ENCODE measurements at places on chromosomes 1 and 21.

DNA sequence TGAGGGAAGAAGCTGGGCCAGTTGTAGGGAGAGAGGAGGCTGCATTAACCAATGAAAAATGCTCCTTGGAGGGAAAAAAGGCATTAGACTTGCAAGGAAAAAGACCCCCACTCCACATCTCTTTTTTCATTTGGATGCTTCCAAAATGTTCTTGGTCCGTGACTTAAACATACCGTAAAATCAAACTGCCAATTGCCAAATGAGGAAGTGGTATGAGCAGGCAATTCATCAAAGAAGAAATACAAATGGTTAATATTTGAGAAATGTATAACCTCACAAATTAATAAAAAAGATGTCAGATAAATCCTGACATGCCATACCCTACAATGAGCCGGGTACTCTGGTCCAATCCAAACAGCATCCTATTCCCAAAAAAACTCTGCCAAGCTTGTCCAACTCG is 30.6 kb downstream of the KANK4 start:
- DNase-seq: no peak

DNA sequence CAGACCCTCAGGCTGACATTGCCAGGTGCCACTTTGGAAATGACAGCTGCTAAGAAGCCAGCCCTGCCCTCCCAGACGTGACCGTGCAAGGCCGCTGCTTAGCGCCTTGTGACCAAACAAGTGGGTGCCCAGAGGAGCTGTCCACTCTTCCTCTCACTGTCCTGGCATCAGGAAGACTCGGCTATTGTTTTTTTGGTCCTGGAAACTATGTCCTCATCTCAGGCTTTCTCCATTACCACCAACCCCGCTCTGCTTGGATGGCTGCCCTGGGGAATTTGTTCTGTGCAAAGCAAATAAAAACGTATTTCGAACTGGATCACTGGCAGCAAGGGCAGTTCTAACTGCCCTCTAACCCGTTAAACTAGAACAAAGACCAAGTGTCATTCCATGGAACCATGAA is 13.7 kb upstream of the TENT5C start:
- DNase-seq: peak; percentile 53

DNA sequence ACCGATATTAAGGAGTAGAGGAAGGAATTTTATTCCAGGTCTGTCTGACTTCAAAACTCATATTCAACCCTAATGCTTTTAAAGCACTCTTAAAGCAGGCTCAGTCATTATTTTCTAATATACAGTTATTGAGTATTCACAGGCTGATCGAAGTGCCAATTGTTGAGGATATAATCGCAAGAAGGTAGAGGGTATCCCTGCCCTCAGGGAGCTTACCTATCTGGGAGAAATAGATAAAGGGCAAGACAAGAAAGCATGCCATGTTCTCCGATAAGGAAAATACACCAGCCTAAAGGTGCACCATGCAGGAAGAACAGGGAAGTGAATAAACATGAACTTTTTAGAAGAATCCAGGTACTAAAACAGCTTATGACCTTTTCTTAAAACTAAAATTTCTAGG is 361.2 kb downstream of the SMYD3 start:
- no peak for DNase-seq

- peak; percentile 82 for DNase-seq
Observed at GRCh38 chr1:46533179-46533864, 18.1 kb downstream of the KNCN start.

DNA sequence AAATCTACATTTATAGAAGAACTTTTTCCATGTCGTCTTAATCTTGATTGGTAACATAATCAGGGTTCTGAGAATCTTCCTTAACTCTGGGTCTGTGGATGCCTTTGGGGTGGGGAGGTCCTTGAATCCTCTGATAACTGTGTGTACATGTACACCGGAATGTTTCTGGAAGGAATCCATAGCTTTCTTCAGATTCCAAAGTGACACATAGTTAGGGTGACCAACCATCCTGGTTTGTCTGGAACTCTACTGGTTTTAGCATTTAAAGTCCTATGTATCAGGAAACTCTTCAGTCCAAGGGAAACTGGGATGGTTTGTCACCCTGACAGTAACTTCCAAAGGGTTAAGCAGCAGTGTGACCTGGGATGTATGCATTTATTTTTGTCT is 16.8 kb downstream of the STRIP1 start:
- no peak for DNase-seq

Data from activated effector memory CD4-positive, alpha-beta T cell treated with anti-CD3 and anti-CD28 coated beads, Interleukin-2, amount 50 U/mL, for 16 hours (primary cell).